Calu3 (cell line): ENCODE measurements at places on chromosomes 6 and 20. TPM values are rescaled to one million over a fixed set of nuclear protein-coding genes. Genes with fewer than 3 reads are reported as not detected.

DNA sequence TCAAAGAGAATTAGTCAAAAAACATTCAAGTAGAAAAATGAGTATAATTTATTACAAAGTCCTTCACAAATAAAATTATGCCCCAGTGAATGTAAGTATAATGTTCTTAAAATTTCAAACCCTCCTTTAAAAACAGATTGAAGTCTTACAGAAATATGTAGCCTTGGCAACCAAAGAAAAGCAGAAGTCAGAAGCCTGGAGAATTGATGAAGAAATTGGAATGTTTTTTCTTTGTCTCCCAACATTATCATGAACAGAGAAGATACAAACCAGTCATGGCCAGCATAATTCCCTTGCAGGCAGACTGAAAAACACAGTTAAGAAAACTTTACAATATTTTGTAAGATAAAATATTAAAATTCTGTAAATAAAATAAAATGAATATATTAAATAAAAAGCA, 221.9 kb downstream of the TBC1D32 start:
- DNase-seq, result no peak

DNA sequence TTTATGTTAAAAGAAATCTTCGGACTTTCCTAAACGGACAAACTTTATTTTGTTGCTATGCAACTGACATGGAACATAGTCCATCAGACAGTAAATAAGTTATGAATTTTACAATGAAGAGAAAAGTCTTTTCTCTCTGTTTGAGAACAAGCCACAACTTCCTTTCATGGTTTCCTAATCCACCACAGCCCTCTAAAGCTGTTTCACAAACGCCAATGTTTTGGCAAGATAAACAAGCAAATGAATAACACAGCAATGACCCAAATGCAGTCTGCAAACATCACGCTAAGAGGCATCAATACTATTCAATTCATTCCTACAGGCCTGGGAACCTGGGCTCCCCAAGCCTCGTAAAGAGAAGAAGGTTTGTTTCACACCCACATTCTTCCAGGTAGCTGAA, 60.4 kb downstream of the HAO1 start:
- DNase-seq, result no peak

DNA sequence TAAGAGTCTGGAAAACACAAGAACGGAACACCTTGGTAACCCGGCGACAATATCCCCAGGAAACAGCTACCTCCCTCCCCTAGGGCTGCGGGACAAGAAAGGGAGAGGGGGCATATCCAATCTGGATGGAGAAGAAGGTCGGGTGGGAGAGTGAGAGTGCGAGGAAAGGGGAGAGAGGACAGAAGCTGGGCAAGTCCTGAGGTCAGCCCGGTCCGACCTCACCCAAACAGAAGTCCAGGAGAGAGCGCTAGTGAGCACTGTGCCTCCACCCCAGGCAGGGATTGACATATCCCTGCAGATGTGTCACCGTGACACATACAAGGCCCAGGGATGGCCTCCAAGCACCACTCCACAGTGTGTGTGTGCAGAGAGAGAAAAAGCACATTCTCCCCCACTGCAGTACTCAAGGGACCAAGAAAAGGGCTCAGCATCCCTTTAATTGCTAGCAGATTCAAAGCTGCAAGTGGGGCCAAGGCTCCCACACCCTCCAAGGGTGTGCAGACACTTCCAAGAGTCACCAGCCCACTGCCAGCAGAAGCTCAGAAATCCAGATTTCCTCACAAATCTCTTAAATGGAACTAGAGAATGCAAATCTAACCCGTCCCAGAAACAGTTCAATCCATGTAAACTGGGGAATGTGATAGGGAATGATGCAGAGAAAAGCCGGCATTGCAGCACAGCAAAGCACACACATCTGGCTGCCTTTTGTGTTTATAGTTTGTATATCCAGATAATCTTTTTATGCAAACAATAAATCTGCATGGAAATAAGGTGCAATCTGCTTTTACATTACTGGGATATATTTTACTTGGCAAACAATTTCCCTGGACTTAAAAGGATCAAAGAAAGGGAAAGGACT, 3.1 kb downstream of the PXDC1 start:
- DNase-seq, result peak; percentile 70

DNA sequence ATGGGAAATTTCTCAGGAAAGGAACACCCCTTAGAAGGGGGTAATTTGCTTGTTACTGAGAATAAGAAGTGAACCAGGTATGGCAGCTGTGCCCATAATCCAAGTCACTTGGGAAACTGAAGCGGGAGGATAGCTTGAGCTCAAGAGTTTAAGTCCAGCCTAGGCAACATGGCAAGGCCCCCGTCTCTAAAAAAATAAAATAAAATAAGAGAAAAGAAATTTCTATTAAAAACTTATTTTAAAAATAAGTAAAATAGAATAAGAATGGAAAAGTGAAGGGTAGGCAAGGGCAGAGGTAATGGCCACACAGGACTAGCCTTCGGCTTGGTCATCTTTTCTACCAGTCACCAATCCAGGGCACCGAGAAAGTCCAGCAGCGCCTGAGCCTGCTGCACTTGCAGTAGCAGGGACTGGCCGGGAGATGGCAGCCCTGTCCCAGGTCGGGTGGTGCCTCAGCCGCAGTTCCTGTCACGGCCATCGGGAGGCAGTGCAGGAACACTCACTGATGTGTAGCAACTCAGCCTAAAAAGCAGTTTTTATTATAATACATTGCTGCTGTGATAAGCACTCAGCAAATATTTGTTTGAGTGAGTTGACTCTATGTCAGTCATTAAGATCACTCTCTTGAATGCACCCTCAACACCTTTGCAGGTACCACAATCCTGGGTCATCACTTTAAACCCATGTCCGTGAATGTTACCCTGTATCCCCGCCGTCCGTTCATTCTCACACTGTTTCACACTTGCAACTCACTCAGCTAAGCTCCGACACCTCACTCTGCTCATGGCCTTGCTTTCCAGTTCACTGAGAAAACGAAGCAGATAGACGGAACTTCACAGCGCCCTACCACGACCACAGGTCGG, 23.2 kb upstream of the GCM1 start:
- DNase-seq, result peak; percentile 92

GRCh38 chr20:9256393-9256792, 187.5 kb downstream of the PLCB4 start:
- no peak for DNase-seq

DNA sequence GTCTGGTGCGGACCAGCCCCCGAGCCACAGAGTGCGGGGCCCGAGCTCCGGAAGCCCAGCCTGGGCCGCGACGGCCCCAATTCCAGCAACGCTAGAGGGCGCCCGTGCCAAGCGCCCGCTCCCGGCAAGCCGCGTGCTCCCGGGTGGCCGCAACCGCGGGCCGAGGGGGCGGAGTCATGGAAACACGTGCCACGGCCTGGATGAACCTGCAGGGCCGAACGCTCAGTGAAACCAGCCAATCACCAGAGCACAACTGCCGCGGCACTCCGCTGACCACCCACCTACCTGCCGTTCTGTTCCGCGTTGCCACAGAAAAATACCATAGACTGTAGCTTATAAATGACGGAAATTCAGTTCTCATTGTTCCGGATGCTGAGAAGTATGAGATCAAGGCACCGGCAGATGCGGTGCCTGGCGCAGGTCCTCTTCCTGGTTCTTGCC, 85.7 kb upstream of the FOXC1 start:
- peak; percentile 82 for DNase-seq

Gene GPX5
- not detected in 2 replicates for total RNA-seq

Gene PDE10A
- total RNA-seq, result 22.5 and 23.7 TPM in 2 replicates

Gene GABRR1
- not detected in 2 replicates for total RNA-seq

Gene SLC2A10
- total RNA-seq, result 24.0 and 24.9 TPM in 2 replicates

GRCh38 chr6:157637516-157637915, 185.5 kb upstream of the SNX9 start:
- DNase-seq, result no peak
